ENCODE measurements at places on chromosomes 12 and 14.

DNA sequence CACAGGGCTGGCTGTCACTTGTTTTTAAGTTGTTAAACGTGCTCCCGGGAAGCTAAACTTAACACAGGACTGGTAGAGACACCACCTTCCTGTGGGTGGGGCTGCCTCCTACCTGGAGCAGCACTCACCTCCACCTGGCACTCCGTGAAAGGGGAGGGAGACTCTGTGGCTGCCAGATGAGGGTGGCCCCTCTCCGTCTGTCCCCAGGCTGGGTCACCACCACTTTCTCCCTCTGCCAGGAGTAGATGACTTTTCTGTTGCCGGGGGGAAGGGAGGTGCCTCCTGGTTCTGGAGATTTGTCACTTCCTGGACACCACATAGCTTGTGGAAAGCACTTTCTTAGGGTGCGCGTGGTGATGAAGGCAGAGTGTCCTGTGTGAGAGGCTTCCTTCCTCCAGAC is 81.3 kb downstream of the WDR20 start:
- DNase-seq, result no peak

GRCh38 chr14:48890333-48890732 is 695.8 kb downstream of the RPS29 start:
- no peak for DNase-seq

GRCh38 chr14:29955087-29955486 is 27.4 kb upstream of the PRKD1 start:
- DNase-seq, result no peak

GRCh38 chr14:49769171-49769570 is 1.2 kb downstream of the KLHDC2 start:
- DNase-seq, result no peak

GRCh38 chr14:100803226-100803625 is 22.7 kb upstream of the MEG3 start:
- no peak for DNase-seq

- no peak for DNase-seq
Measured at GRCh38 chr14:94113490-94113889, 3.0 kb downstream of the IFI27 start.

DNA sequence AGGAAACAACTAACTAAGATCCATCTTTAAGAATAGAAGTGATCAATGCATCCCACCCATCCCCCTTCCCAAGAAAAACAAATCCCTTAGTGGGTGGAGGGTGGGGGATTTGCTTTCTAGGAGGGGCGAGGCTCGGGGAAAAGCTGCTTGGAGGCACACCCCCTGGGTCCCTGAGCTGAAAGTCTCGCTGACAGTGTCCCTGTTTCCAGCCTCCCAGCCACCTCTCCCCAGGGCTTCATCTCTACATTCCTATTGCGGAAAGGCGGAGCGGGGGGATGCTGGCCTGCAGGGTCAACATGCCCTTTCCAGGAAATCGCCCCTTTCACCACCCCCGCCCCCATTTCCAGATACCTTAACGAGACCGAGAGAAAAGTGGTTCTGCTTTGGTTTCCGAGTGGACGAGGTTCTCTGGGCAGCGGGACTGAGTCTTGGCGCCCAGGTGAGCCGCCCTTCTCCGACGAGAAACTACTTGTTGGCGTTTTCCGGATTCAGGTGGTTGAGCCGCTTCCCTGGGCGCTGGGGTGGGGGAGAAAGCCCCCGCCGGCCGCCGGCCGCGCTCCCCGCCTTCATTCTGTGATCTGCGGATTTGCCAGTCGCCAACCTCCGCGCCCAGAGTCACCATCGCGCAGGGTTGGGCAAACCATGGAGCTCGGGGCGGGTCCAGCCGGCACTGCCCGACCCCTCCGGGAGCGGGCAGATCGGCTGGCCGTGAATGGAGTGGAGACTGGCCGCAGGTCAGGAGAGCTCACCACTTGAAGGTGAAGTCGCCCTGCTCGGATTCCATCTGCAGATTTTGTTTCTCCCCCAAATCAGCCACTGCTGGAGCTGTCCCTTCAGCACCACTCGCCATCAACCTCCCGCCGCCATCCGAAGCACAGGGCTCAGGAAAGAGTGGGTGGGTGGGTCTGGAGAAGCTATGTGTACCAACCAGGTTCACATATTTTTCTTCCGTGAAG is 505 bp downstream of the KCNC2 start:
- DNase-seq, result peak; percentile 8

DNA sequence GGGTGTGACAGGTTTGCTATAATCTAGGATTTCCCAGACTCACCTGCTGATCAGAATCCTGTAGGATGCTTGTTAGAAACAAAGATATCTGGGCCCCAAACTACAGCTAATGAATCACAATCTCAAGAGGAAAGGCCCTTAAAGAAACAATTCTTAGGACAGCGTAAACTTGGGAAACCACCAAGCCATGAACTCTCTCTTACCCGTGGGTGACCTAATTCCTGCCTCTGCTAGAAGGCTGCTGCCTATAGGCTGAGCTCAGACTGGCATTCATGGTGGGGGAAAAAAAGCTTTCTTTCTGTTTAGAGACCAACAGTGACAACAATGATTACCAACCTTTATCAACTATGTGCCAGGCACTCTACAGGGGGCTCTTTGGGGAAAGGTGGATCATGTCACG is 213.9 kb upstream of the FKBP4 start:
- no peak for DNase-seq

DNA sequence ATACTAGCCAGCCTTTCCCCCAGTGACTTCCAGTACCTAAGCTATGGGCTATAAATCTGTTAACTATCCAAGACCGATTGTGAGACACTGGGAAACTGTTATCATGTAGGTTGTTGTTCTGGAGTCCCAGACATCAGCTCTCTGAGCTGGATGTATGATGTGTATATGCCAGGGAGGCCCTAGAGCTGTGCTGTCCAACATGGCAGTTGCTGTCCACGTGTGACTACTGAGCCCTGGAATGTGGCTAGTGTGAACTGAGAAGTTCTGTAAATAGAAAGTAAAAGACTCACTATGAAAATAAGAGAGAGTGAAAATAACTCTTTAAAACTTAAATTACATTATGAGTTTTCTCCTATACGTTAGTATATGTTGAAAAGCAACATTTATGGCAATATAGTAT is 755.8 kb upstream of the FBXO33 start:
- no peak for DNase-seq

GRCh38 chr14:69242311-69243224 is 17.4 kb upstream of the GALNT16 start:
- DNase-seq, result peak; percentile 59

- DNase-seq, result peak; percentile 79
Measured at GRCh38 chr14:65412856-65413738, 567 bp downstream of the FUT8 start.

DNA sequence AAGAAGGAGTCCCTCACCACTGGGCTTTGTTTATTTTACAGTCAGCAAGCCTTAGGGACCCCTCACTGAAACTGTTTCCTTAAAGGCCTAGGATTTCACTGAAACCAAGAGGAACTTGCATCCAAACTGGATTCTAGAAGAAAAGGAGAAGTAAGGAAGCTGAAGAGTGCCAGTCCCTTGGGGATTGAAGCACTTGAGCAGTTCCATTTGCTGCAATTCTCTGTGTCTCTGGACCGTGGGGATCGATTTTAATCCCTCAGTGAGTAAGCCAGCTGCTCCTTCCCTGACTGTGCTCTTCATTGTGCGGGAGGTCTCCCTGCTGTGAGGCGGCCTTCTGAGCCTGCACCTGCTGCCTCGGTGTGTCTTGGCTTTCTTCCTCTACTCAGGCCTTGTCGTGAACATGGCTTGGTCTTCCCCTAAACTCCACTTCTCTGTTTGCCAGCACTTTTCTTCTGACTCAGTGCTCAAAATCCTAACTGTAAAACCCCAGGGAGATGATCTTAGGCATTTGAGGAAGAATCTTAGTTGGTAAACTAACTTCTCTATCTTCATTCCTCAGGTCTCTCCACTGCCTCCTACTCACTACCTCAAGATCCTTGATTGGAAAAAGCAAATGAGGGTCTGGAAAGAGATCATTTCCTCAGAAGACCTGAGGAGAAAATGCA is 132.6 kb downstream of the SLC38A6 start:
- DNase-seq, result no peak

DNA sequence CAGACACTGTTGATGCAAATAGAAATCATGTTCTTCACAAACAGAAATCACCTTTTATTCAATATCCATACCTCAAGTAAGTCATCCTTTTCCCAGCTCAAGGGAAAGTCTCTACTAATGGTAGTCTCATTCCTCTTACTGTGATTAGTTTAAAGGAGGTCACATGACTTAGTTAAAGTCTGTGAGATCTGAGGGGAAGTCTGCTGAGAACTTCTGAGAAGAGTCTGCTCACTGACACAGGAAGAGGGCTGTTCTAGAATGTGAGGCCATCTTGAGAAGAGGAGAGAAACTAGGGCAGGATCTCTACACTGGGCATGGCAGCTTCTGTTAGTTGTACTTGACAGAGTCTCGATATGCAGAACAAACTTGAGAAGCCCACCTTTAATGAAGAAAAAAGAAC is 146.8 kb downstream of the C12orf42 start:
- no peak for DNase-seq

DNA sequence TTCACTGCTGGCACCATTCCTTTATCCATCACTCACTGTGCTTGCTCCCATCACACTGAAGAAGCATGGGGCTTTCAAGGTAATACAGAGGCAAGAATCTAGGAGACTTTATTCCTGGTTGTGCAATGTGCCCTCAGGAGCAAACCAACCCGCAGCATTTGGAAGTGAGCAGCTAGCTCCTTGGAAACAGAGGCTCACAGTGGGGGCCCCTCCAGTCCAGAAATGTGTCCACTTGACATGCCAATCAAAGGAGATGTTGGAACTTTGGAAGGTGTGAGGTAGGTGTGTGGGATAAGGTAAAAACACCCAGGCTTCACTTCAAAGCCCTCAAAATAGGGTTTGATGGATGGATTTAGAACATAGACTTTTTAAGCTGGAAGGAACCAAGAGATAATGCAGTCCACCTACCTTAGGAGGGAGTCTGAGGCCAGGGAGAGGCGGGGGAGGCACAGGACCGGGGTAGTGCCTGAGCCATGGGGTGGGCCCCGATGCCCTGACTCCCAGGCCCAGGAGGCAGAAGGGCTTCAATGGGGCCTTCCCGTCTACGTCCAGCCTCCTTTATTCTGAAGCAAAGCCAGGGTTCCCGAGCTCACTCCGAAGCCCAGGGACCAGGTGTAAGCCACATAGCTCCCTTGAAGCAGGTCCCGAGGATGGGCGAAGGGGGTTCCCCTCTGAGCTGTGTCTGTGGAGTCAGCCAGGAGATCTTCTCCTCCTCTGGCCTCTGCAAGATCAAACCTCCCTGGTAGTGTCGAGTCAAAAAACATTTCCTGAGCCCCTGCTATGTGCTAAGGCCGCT is 17.6 kb upstream of the BCL11B start:
- DNase-seq, result no peak

- DNase-seq, result no peak
Measured at GRCh38 chr14:29810064-29810463, 117.6 kb downstream of the PRKD1 start.

GRCh38 chr12:38152816-38153736 is 163.5 kb upstream of the ALG10B start:
- DNase-seq, result no peak

DNA sequence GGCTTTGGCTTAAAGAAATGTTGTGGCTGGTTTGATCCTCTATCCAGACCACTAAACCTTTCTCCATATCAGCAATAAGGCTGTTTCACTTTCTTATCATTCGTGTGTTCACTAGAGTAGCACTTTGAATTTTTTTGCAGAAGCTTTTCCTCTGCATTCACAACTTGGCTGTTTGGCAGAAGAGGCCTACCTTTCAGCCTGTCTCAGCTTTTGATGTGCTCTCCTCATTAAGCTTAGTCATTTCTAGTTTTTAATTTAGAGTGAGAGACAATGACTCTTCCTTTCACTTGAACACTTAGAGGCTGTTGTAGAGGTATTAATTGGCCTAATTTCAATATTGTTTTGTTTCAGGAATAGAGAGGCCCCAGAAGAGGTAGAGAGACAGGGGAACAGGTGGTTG is 13.8 kb downstream of the KCNMB4 start:
- DNase-seq, result no peak

DNA sequence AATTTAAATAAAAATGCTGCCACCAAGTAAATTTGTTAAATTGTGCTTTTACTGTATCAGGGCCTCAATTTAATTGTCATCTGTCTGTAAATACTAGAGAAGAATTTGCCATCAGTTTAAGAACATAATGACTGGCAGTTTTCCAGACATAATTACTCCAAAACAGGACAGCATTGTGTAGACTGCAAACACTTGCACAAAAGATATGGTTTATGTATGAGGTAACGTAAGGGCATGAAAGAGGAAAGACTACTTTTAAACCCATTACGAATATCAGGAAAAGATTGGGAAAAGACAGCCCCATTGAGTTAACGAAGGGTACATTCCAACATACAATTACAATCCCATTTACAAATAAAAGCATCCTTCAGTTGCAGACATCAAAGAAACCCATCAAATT is 59.8 kb upstream of the KRR1 start:
- DNase-seq, result no peak

DNA sequence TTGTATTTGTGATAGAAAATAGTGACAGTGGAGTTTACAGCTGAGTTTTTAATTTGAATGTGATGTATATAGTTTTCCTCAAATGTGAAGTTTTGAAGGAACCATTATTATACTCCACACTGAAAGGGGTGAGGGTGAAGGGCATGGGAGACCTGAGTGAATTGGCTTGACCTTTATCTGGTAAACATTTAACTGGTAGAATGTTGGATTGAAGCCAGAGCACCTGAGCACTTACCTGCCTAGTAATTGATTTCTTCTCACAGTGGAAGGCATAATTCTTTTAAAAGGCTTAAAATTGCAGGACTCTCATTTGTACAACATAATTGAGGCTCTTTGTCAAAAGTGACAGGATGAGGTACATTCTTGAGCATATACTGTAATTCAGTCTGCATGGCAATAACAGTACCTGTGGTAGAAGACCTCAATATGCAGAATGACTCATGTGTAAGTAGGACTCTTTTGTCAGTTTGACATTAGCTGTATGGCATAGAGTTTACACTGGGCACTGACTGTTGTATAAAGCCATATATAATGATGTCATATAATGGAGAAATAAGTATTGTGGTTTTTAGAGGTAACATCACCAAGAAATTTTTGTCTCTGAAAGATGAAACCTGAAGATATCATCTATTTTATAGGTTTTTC is 309.6 kb downstream of the TMTC2 start:
- DNase-seq, result no peak

DNA sequence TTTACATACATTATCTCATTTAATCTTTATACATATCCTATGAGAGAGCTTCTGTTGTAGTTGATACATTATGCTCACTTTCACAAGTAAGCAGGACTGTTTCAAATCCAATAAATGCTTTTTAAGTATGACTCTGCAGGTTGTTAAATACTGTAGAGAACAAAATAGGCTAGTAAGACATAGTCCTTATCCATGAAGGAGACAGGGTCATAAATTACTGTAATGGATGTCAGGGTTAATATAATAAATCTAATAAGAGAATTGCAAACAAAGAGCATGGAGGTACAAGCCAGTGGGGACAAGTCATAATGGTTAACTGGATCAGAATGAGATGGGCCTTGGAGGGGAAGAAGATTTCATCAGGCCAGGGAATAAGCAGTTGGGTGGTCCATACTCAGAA is 303.8 kb upstream of the RGS6 start:
- no peak for DNase-seq

All from naive thymus-derived CD8-positive, alpha-beta T cell (primary cell).